ENCODE measurements at places on chromosomes 3 and 15.

GRCh38 chr3:119310071-119310470, 15.9 kb downstream of the ARHGAP31 start:
- no peak for DNase-seq

DNA sequence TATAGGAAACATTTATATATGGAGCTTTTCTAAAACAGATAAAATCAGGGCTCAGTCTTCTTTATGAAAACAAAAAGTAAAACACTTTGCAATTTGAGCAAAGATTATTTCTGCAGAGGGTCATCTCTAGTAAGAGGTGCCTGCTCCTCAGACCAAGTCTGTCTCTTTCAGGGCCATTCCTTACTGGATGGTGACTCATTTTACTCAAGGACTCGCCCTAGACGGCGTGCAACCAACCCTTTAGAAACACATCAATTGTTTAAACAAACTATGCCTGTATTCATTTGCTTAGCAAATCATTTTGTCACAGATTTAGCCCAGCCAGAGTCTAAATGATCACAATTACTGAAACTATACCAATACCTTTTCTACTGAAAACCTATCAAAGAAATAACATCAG, 242.8 kb upstream of the ICE2 start:
- DNase-seq, result no peak

- peak; percentile 45 for DNase-seq
These were observed at the start of gene DAPK2 for GRCh38 chr15:64046421-64047153. DAPK2 (minus strand) TSS chr15:64046485; CDS start chr15:64040261, 6,224 bp downstream.

GRCh38 chr15:39837454-39837853, 54.8 kb upstream of the FSIP1 start:
- no peak for DNase-seq

DNA sequence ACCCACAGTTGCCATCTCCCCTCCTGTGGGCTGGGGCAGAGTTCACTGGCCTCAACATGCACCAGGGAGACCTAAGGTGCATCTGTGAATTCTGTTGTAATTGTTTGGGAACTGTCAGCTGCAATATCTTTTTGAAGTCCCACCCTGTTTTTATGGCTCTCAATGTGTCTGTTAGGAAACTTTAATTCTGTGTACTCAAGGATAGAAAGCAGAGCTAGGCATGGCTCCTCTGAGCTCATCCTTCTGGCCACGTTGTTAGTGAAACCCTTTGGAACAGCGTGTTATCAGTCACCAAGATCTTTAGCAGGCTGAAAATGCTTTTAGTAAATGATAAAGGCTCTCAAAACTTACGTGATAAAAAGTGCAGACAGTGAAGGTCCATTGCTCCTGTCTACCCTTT, 33.6 kb upstream of the MTMR10 start:
- no peak for DNase-seq

DNA sequence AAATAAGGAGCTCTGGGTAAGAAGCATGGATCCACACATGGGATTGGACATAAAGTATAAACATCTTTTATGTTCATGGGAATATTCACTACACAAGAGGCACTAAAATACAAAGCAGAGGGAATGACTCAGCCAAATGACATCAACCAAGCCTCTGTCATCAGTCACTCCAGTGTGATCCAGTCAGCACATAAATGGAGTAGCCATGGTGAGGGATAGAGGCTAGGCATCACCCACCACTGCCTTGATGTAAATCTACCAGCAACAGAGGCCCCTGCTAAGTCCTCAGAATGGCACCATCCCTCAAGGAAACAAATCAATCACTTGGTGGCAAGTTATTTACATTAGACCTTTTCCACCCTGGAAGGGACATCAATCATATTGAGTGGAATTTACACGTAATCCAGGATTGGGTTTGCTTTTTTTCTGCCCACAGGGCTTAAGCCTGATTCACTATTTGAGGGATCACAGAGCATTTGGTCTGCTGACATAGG, 27.2 kb downstream of the VEPH1 start:
- no peak for DNase-seq

GRCh38 chr15:100205549-100206295, 136.1 kb downstream of the ADAMTS17 start:
- DNase-seq, result no peak

- DNase-seq, result no peak
These were observed 113.2 kb upstream of the TJP1 start for GRCh38 chr15:29935296-29936004.

- no peak for DNase-seq
These were observed 34.3 kb upstream of the ANKDD1A start for GRCh38 chr15:64877435-64877834.

GRCh38 chr3:1823867-1824266, 274.8 kb upstream of the CNTN4 start:
- no peak for DNase-seq

DNA sequence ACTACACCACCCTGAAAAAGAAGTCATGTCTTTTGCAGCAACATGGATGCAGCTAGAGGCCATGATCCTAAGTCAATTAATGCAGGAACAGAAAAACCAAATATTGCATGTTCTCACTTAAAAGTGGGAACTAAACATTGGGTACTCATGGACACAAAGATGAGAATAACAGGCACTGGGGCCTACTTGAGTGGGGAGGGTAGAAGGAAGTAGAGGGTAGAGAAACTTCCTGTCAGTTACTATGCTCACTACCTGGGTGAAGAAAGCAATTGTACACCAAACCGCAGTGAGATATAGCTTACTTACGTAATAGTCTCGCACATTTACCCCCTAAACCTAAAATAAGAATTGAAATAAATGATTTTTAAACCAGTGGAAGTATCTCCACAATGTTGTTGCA, 480.5 kb upstream of the ARRDC4 start:
- DNase-seq, result no peak

GRCh38 chr15:92906563-92907081, 6.5 kb downstream of the CHD2 start:
- DNase-seq, result peak; percentile 50

GRCh38 chr3:122004991-122005565, 17.0 kb downstream of the ILDR1 start:
- DNase-seq, result no peak

GRCh38 chr3:67662733-67663132, 8.3 kb upstream of the SUCLG2 start:
- no peak for DNase-seq

DNA sequence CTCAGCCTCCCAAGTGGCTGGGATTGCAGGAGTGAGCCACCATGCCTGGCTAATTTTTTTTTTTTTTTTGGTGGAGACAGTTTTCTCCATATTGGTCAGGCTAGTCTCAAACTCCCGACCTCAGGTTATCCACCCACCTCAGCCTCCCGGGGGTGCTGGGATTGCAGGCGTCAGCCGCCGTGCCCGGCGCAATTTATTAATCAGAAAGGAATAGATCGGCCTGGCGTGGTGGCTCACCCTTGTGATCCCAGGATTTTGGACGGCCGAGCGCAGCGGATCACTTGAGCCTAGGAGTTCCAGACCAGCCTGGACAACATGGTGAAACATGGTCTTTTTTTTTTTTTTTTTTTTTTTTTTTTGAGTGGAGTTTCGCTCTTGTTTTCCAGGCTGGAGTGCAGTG, 13.3 kb upstream of the GOLGA8M start:
- DNase-seq, result no peak

GRCh38 chr3:42535981-42536784, 33.7 kb downstream of the VIPR1 start:
- DNase-seq, result no peak

- no peak for DNase-seq
These were observed 21.3 kb downstream of the MEGF11 start for GRCh38 chr15:66232267-66232625.

- no peak for DNase-seq
These were observed 2.1 kb downstream of the RAB43 start for GRCh38 chr3:129119365-129120100.

- DNase-seq, result peak; percentile 24
These were observed 18.3 kb upstream of the NTRK3 start for GRCh38 chr15:88274553-88275460.

GRCh38 chr3:150419076-150419868, 11.2 kb downstream of the TSC22D2 start:
- no peak for DNase-seq

- no peak for DNase-seq
These were observed 4.1 kb upstream of the HDAC11 start for GRCh38 chr3:13475871-13476590.

DNA sequence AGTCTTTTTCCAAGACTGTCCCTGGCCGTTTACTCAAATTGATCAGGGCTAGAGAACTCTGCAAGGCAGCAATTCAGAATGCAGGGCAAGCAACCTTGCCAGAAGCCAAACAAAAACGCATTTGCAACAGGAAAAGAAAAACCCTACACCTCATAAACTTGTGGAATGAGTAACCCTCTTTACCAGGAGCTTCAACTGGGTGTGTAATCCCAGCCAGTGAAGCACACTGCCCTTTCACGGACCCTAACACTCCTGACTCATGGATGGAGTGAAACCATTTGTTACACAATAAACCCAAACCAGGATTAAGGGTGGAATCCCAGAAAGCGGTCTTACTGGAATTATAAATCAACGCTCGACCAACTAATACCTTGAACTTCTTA, 14.8 kb upstream of the LDHAL6B start:
- no peak for DNase-seq

DNA sequence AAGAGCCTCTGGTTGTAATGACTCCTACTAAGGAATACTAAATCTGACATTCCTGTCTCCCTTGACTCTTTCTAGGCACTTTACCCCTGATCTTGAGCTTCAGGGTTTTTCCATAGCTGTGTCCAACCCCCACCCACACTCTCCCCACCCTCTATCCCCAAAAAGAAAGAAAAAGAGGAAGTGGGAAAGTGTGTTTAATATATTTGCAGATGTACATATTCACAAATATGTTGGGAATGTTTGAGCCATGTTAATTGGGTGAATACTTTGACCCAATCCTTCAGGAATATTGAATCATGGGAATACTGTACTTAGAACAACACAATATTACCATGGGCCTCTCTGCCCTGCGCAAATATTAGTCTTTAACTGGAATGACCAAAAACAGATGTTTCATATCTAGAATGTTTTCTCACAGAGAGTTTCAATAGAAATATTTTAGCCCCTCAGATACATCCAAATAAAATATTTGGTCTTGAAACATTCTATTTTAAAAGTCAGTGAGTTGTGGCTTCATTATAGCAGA, 19.8 kb upstream of the PFN2 start:
- no peak for DNase-seq

DNA sequence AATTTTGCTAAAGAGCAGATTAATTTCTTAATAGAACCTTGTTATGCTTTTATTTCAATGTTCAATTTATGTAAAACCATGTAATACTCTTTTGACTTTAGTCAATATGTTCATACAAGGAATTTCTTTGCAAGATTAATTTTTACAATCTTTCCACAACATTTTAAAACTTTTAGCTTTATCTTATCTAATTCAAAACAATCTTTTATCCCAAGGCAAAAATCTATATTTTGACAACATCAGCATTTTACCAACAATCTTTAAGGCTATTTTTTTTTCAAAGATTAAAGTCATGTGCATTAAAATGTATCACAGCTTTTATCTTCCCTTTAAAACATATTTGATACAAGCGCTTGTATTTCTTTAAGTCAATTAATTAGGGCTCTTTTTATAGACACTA, 914.7 kb downstream of the PLOD2 start:
- DNase-seq, result no peak

- DNase-seq, result no peak
These were observed 2.7 kb downstream of the ARPP21 start for GRCh38 chr3:35641920-35642527.

- DNase-seq, result peak; percentile 6
These were observed 219.8 kb downstream of the CTNNB1 start for GRCh38 chr3:41418961-41419691.

GRCh38 chr3:69496856-69497255, 111.0 kb upstream of the FRMD4B start:
- DNase-seq, result no peak

All from activated CD8-positive, alpha-beta memory T cell treated with anti-CD3 and anti-CD28 coated beads for 4 hours (primary cell).